Pancreas (tissue), 10 donors: ENCODE measurements at places on chromosomes 1 and 21. TPM values are rescaled to one million over a fixed set of nuclear protein-coding genes. Genes with fewer than 3 reads are reported as not detected.

DNA sequence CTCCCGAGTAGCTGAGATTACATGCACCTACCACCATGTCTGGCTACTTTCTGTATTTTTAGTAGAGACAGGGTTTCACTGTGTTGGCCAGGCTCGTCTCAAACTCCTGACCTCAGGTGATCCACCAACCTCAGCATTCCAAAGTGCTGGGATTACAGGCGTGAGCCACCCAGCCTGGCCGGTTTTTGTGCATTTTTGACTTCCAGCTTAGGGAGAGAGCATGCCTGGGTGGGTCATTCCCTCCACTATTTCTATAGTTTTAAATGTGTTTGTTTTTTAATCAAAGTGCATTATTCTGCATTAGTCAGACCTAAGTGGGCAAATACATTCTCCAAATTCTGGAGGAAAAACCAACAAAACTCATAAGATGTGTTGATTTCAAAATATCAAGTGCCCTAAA is 207.4 kb upstream of the NRIP1 start:
- no peak for DNase-seq

- no peak for DNase-seq
Measured at GRCh38 chr21:23951251-23951650, 1656.0 kb downstream of the MRPL39 start.

- no peak for DNase-seq
Measured at GRCh38 chr1:33142483-33143064, 39.3 kb downstream of the TRIM62 start.

CR2 gene
- 0.04 TPM for polyA plus RNA-seq

SLC44A5 gene
- polyA plus RNA-seq, result 1.2 TPM
